ENCODE measurements at places on chromosomes 11 and 22. TPM values are rescaled to one million over a fixed set of nuclear protein-coding genes. Genes with fewer than 3 reads are reported as not detected.

Gene SLC5A1
- not detected for total RNA-seq

GRCh38 chr11:61447601-61448551 is 18.0 kb downstream of the SDHAF2 start:
- DNase-seq: no peak
- peaks cover 32% of the 10 kb centered on the region for H3K36me3 ChIP-seq
- peak overlapping the region; percentile 19 for H3K27ac ChIP-seq
- no peaks in the 10 kb centered on the region for H3K4me1 ChIP-seq
- H3K4me3 ChIP-seq: no peak overlapping the region
- no peaks in the 10 kb centered on the region for H3K27me3 ChIP-seq

GRCh38 chr22:33639588-33640254 is 280.6 kb downstream of the LARGE1 start:
- H3K27me3 ChIP-seq: no peaks in the 10 kb centered on the region
- H3K27ac ChIP-seq: no peak overlapping the region
- H3K4me3 ChIP-seq: no peak overlapping the region
- H3K4me1 ChIP-seq: peaks cover 29% of the 10 kb centered on the region
- DNase-seq: no peak

- no peaks in the 10 kb centered on the region for H3K36me3 ChIP-seq
- H3K4me1 ChIP-seq: peaks cover 28% of the 10 kb centered on the region
- peak; percentile 58 for DNase-seq
- peak within 1 kb of the TSS; percentile 80 for H3K4me3 ChIP-seq
- no peak within 1 kb of the TSS for H3K27ac ChIP-seq
These were observed at the start of gene ABCC8 for GRCh38 chr11:17476317-17477083. TSS of gene ABCC8 (minus strand) at chr11:17476845. CDS start at chr11:17476776, 69 bp downstream.

DNA sequence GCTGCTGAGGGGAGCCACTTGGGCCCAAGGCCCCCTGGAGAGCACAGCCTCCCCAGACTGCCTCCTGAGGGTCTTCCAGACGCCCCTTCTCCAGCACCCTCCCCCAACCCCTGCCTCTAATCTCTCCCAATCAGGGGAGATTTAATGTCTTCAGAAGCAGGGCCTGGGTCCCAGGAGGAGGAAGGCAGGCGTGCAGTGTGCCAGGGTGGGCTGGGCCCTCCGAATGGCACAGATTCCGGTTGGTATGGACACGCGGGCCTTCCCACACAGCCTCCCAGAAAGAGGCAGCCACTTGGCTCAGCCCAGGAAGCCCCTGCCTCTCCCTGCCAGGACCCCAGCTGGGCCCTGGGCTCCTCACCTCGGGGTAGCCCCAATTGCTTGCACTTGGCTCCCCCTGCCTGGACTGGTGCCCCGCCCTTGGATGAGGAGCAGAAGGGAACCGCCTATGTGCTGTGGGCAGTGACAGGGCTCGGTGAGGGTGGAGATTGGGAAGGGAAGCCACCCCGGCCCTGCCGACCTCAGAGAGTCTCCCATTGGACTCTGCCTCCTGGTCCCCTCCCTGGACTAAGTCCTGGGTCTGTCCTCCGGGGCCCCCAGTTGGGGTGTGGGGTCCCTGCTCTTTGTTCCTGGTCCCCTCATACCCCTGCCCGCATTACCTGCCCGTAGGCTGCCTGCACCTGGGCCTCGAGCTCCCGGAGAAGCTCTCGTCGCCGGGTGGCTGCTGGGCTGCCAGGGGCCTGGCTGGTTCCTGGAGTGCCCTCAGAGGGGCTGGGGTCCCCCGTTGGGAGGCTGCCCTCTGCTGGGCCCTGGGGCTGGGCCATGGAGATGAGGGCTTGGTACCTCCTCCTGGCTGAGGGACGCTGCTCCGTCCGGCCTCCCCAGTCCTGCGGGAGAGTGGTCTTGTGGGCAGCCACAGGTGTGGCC is 572 bp upstream of the CABP2 start:
- no peak overlapping the region for H3K4me3 ChIP-seq
- no peaks in the 10 kb centered on the region for H3K36me3 ChIP-seq
- H3K27ac ChIP-seq: no peak overlapping the region
- peaks cover 5% of the 10 kb centered on the region for H3K27me3 ChIP-seq
- H3K4me1 ChIP-seq: no peaks in the 10 kb centered on the region

GRCh38 chr11:33379947-33380346 is 122.8 kb downstream of the HIPK3 start:
- no peak for DNase-seq
- H3K4me1 ChIP-seq: peaks cover 6% of the 10 kb centered on the region
- peaks cover 39% of the 10 kb centered on the region for H3K27me3 ChIP-seq
- H3K36me3 ChIP-seq: no peaks in the 10 kb centered on the region
- H3K4me3 ChIP-seq: no peak overlapping the region

Gene ST14
- total RNA-seq: 33.9 TPM

Gene DEAF1
- total RNA-seq: 81.1 TPM

GRCh38 chr11:23903044-23903704 is 593.7 kb upstream of the LUZP2 start:
- no peak overlapping the region for H3K27ac ChIP-seq
- no peaks in the 10 kb centered on the region for H3K4me1 ChIP-seq
- no peaks in the 10 kb centered on the region for H3K27me3 ChIP-seq
- no peak for DNase-seq

Gene ANKRD42
- total RNA-seq: 5.8 TPM

GRCh38 chr11:70001246-70001645 is 76.9 kb upstream of the ANO1 start:
- H3K27me3 ChIP-seq: peaks cover 88% of the 10 kb centered on the region
- DNase-seq: no peak
- H3K27ac ChIP-seq: no peak overlapping the region

DNA sequence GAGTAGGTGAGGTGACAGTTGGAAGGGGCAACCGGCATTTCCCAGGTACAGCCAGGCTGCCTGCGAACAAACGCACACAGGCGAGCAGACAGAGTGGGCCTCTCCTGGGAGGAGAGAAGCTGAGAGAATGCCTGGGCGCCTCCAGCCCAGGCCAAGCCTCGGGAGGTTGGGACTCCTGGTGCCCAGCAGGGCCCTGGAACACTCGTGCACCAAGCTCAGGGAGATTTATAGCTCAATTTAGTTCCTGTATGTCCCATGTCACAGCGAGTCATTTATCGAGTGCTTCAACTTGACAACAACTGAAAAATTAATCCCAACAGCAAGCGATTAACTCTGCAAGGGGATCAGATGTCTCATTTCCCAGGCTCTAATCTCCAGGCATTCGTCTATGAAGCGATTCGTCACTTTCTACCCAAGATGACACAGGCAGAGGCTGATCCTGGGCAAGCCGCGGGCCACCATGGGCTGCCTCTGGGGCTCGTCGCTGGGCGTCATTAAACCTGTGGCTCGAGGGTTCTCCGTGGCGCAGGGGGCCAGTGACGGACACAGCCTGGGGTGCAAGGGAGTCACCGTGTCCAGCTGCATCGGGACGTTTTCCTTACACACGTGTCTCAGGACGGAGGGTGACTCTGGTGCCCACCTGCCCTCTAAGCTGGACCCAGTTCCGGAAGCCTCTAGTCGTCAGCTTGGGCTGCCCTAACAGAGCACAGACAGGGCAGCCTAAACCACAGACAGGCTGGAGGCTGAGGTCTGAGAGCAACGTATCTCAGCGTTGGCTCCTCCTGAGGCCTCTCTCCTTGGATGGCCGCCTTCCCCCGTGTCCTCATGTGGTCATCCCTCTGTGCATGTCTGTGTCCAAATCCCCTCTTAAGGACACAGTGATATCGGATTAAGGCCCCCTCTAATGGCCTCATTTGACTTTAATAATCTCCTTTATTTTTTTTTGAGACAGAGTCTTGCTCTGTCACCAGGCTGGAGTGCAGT is 154.1 kb downstream of the CTTN start:
- no peak for DNase-seq
- H3K36me3 ChIP-seq: no peaks in the 10 kb centered on the region
- H3K4me3 ChIP-seq: no peak overlapping the region
- no peaks in the 10 kb centered on the region for H3K27me3 ChIP-seq

- H3K27ac ChIP-seq: no peak overlapping the region
- H3K36me3 ChIP-seq: no peaks in the 10 kb centered on the region
- no peaks in the 10 kb centered on the region for H3K4me1 ChIP-seq
- no peaks in the 10 kb centered on the region for H3K27me3 ChIP-seq
These were observed 19.0 kb downstream of the MYO18B start for GRCh38 chr22:25760848-25761595.

- H3K36me3 ChIP-seq: no peaks in the 10 kb centered on the region
- H3K27me3 ChIP-seq: no peaks in the 10 kb centered on the region
- peaks cover 34% of the 10 kb centered on the region for H3K4me1 ChIP-seq
- peak overlapping the region; percentile 22 for H3K27ac ChIP-seq
These were observed 34.6 kb upstream of the CRTAM start for GRCh38 chr11:122803716-122804115.

Gene GSTP1
- total RNA-seq: 1,452 TPM

Gene APOL3
- 0.60 TPM for total RNA-seq

DNA sequence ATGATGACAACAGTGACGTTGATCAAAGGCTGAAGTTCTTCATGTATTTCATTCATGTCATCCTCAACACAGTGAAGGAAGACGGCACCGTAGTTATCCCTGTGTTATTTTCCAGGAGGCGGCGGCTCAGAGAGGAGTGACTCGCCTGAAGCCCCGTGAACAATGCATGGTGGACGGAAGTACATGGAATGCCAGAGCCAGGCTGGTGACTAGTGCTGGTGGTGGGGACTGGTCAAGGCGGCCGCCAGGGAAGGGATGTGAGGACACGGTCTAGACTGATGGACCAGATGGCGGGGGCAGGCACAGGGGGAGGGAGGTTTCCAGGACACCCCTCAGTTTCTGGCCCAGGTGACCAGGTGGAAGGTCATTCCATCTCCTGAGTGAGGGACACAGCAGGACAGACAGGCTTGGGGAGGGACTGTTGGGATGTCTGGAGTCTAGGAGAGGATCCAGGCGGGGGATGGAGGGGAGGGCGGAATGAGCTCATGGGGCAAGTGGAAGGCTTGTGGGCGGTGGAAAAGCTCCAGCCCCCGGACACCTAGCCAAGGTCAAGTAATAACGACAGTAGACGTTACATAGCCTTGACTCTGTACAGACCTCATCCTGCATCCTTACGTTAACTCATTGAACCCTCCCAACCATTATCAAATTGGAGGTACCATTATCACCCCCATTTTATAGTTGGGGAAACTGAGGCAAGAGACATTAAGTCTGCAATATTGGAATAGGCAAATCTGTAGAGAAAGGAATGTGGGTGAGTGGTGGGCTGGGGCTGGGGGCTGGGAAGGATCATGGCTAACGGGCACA is 16.0 kb upstream of the PICK1 start:
- H3K4me3 ChIP-seq: no peak overlapping the region
- DNase-seq: no peak
- no peaks in the 10 kb centered on the region for H3K4me1 ChIP-seq

GRCh38 chr11:76615950-76616349 is 54.6 kb downstream of the LRRC32 start:
- H3K36me3 ChIP-seq: peaks cover 8% of the 10 kb centered on the region
- H3K27me3 ChIP-seq: peaks cover 6% of the 10 kb centered on the region
- no peak overlapping the region for H3K4me3 ChIP-seq
- H3K27ac ChIP-seq: no peak overlapping the region
- peaks cover 6% of the 10 kb centered on the region for H3K4me1 ChIP-seq

DNA sequence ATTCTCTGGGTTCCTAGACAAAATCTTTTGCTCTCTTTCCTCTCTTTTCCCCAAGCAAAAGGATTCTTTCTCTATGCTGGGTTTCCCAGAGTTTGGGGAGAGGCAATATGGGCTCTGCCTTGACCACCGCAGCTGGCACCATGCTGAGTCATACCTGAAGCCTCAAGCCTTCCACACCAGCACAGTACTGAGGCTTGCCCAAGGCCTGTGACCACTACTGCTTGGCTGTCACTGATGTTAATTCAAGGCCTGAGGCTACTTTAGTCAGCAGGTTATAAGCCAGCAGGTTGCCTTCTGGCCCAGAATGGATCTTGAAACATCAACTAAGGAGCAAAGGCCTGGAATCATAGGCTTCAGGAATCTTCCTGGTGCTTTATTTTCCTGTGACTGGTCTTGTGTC is 185.3 kb downstream of the DYNC2H1 start:
- H3K27ac ChIP-seq: no peak overlapping the region
- peaks cover 59% of the 10 kb centered on the region for H3K36me3 ChIP-seq
- no peaks in the 10 kb centered on the region for H3K27me3 ChIP-seq
- DNase-seq: no peak
- no peaks in the 10 kb centered on the region for H3K4me1 ChIP-seq

Gene UCP3
- 0.55 TPM for total RNA-seq

Measured in WTC11 (cell line).